ENCODE measurements at places on chromosomes 1 and 21. TPM values are rescaled to one million over a fixed set of nuclear protein-coding genes. Genes with fewer than 3 reads are reported as not detected.

IL22RA1 gene
- total RNA-seq, result 43.1 TPM

AMPD1 gene
- 0.44 TPM for total RNA-seq

OPRD1 gene
- total RNA-seq, result 0.48 TPM

TMEM61 gene
- 8.5 TPM for total RNA-seq

SLC2A5 gene
- total RNA-seq, result 7.8 TPM

VCAM1 gene
- 9.4 TPM for total RNA-seq

HSD11B1 gene
- not detected for total RNA-seq

NUDT4B gene
- total RNA-seq, result 1.4 TPM

DENND2D gene
- 65.4 TPM for total RNA-seq

FAM72B gene
- total RNA-seq, result 0.89 TPM

KCNT2 gene
- total RNA-seq, result 0.49 TPM

BRINP2 gene
- not detected for total RNA-seq

CFHR1 gene
- total RNA-seq, result 0.43 TPM

H3-3A gene
- 627 TPM for total RNA-seq

OMA1 gene
- total RNA-seq, result 32.4 TPM

KLF17 gene
- total RNA-seq, result not detected

RHOU gene
- total RNA-seq, result 39.3 TPM

CD1B gene
- not detected for total RNA-seq

TNFSF4 gene
- total RNA-seq, result 0.82 TPM

ABCD3 gene
- total RNA-seq, result 99.3 TPM

IVL gene
- total RNA-seq, result not detected

FTCD gene
- not detected for total RNA-seq

SLC35E2B gene
- total RNA-seq, result 75.2 TPM

SLC5A9 gene
- 0.73 TPM for total RNA-seq

RAB3B gene
- total RNA-seq, result 5.6 TPM

CGN gene
- 247 TPM for total RNA-seq

TCHHL1 gene
- total RNA-seq, result not detected

LRRN2 gene
- 33.3 TPM for total RNA-seq

ANGPTL1 gene
- 2.8 TPM for total RNA-seq

HHIPL2 gene
- 0.26 TPM for total RNA-seq

FALEC gene
- total RNA-seq, result not detected

FGR gene
- total RNA-seq, result 5.7 TPM
